ENCODE measurements at places on chromosomes 16 and 17.

GRCh38 chr16:57445510-57445909 is 1.7 kb downstream of the CIAPIN1 start:
- DNase-seq = no peak

- no peak for DNase-seq
Observed at GRCh38 chr17:81165246-81166032, at the start of gene PVALEF. PVALEF (plus strand) TSS chr17:81165507; CDS start chr17:81181227, 15,720 bp downstream.

GRCh38 chr16:73092236-73092781 is 44.4 kb upstream of the ZFHX3 start:
- no peak for DNase-seq

DNA sequence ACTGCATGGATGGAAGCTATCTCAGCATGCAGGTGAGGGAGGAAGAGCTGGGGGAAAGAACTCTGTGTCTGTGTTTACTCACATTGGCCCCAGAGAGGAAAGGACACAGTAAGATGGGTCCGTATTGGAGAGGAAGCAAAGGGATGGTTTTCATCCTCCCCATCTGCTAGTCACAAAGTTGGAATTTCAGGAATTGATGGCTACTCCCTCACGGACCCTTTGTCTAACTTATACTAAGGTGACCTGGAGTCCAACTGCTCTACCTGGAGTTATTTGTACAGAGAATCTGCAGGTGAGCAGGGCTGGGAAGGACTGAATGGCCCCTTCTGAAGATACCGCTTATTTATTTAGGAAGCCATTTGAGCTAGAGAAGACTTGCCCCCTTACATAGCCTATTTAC is 55.1 kb downstream of the WNT3 start:
- no peak for DNase-seq

GRCh38 chr17:28615260-28615940 is 1.4 kb upstream of the RSKR start:
- no peak for DNase-seq

DNA sequence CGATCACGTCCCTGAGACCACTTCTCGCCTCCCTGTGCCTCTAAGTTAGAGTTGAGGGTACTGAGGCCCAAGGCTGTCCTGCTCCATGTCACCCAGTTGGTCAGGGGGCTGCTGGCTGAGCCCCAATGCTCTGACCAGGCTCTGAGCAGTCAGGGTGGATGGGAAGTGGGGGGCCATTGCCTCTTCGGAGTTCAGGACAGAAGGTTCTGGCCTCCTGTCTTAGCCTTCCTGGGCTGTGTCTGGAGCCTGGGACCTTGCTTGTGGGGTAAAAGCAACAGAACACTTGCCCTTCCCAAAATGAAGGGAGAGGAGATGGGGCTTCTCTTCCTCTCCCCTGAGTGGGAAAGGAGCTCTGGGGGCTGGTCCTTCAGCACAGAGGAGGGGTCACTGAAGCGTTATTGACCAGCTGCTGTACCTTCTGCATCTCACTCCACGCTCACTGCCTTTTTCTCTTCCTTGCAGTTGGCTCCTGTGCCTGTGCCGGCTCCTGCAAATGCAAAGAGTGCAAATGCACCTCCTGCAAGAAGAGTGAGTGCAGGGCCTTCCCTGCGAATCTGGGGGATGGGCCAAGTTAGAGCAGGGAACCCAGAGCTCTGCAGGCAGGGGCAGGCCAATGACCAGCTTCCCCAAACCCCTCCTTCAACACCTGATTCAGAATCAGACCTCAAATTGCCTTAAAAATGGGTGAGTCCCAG is 580 bp downstream of the MT1X start:
- DNase-seq = no peak

DNA sequence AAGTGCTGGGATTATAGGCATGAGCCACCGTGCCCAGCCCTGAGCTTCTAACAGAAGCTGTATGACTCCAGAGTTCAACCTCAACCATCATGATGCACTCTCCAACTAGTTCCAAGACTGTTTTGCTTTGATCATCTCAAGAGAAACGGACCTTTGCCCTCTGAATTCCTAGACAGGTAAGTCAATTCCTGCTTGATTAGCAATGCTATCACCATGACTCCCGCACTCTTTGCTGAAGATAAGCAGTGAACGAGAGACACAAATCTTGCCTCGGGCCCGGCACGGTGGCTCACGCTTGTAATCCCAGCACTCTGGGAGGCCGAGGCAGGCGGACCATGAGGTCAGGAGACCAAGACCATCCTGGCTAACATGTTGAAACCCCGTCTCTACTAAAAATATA is 22.2 kb downstream of the ANKFY1 start:
- DNase-seq = no peak

DNA sequence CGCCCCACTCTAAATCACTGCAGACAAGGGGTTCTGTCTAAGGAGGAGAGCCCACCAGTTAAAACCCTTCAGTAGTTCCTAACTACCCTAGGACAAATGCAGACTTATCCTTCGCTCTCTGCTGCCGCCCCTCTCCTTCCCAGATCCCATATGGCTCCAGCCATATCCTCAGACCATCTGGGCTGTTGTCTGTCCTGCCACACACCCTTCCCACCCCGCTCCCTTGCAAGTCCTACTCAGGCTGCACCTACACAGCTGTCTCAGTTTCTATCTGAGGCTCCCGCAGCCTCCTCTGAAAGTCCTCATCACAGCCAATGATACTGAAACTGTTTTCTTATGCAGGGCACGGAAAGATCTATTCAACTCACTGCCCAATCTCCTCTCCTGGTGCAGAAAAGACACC is 720 bp upstream of the BCKDK start:
- DNase-seq = no peak

DNA sequence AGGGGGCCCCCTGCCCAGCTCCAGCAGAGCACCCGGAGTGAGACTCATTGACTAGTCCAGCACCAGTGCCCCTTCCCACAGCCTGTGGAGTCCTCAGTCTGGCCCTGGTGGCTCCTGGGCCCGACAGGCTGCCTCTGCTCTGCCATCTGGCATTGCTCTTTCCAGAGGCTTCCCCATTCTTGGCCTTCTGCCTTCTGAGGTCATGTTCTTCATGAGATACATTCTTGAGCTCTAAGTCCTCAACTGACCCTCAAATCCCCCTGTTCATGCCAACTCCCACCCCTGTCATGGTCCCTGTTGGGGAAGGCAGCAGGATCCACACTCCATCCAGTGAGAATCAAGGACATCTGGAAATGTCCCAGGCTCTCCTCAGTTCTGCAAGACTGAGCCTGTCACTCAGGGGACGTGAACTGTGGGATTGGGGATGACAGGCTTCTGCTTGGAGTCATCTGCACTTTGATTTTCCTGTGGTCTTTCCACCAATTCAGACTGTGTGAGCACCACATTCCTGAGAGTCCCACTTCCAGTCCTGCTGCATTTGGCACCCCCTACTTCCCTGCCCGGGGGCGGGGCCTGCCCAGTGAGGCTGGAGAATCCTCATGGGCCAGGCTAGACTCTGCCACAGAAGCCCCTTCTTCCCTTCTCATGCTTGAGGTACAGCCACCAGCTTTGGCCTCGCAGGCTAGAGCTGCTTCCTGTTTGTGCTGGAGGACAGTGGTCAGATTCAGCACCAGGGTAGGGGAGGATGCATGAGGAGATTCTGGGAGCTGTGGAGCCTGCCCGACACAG is 2.7 kb downstream of the TRPV2 start:
- no peak for DNase-seq

DNA sequence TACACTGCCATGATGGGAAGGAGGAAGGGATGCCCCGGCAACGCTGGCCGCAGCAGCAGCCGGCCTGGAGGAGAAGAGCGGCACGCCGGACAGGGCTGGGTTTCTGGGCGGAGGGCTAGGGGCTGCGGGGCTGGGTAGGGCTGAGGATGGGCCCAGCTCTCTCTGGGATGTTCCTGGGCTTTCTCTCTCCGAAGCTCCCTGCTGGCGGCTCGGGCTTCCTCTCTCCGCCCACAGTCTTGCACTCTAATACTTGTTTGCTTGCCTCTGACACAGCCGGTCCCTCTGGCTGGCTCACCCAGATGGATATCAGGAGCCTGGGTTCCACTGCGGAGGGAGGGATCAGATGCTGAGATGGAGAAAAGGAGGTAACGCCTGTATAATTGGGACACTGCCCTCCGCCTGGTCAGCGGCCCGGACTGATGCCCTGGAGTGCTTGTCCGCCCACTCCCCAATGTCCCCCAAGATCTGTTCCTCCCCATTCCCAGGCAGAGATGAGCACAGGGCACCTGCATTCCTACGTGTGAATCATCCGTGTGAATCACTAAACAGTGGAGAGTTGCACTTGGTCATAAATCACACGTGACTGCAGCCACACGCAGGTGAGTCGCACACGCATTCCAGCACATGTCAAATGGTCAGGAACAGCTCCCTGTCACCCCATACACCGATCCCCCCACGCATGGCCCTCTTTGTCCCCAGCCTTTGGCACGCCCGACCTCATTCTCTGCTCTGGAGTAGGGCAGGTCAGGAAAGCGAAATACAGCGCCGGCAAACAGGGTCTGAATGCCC is at the start of gene ALOXE3:
Gene ALOXE3 (minus strand): TSS at position 535 of the 789 bp plus-strand sequence. CDS start 524 bp downstream, at position 11.
- peak; percentile 72 for DNase-seq

GRCh38 chr16:17512636-17513220 is 42.0 kb upstream of the XYLT1 start:
- DNase-seq = no peak

DNA sequence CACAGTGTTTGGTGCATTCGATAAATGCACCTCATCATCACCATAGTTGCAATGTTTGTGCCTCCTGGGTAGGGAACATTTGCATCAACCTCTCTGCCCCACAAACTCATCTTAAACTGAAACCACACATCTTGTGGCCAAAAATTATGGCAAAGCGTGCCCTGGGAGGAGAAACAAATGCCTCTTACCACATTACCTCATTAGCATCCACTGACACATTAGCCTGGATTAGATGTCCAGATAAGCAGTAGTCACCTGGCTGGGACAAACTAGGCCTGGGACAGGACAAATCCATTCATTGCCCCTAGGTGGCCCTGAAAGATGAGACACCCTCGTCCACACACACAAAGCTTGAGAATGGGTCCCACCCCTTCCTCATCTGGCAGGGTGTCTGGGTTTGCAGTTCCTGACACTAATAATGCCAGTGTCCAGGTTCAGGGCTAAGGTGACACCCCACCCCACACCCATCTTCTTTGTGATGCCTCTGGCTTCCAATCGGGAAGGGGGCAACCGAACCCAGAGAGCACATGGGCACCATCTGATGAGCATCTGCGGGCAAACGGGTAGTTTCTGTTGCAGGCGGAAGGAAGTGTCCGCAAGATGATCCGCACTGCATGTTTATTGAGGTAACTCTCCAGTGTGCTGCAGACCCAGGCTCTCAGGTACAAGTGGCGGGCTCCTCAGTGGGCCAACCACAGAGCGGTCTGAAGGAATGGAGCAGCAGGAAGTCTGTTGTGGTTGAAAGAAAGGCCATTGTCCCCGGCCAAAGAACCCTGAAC is 8.6 kb downstream of the XYLT1 start:
- DNase-seq = no peak

GRCh38 chr17:56521414-56522141 is 71.9 kb upstream of the NOG start:
- DNase-seq = no peak

DNA sequence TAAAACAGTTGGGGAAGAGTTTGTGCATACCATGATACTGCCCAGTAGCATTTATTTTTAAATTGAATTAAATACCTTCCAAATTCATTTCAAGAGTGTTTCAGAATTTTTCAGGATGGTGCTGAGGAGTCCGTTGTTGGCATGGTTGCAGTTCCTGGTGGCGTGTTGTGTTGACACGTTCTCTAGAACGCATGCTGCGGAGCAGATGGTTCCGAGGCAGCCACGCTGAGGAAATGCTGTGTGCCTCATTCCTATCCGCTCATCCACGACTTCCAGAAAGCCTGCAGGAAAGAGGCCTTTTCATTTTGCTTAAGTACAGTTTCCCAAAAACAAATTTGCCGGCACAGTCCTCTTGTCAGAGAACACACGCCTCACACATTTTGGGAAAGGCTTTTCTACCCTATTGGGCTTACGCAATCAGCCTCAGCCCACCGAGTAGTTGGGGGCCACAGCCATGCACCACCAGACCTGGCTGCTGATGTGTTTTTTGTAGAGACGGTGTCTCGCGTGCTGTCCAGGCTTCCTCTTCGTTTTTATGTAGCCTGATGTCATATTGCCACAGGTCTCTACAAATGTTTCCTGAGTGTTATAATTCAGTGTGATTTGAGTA is 32.1 kb upstream of the IL17C start:
- DNase-seq = no peak

- no peak for DNase-seq
Observed at GRCh38 chr17:57892820-57893595, 43.2 kb upstream of the MRPS23 start.

DNA sequence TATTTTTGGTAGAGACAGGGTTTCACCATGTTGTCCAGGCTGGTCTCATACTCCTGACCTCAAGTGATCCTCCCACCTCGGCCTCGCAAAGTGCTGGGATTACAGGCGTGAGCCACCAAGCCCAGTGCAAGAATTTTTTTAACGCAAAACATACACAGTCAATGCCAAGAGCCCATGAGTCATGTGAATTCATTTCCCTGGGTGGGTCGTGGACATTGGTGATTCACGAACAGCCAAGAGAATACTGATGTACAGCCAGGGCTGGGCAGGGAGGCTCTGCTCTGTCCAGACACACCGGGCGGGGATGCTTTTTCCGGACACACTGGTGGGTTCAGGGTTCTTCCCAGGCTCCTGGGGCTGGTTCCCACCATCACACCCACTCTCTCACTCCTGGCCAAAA is 17.7 kb downstream of the SLC38A8 start:
- DNase-seq = no peak

GRCh38 chr16:50696575-50697420 is 3.4 kb downstream of the NOD2 start:
- DNase-seq = no peak

GRCh38 chr16:53844804-53845203 is 140.8 kb downstream of the FTO start:
- DNase-seq = no peak

DNA sequence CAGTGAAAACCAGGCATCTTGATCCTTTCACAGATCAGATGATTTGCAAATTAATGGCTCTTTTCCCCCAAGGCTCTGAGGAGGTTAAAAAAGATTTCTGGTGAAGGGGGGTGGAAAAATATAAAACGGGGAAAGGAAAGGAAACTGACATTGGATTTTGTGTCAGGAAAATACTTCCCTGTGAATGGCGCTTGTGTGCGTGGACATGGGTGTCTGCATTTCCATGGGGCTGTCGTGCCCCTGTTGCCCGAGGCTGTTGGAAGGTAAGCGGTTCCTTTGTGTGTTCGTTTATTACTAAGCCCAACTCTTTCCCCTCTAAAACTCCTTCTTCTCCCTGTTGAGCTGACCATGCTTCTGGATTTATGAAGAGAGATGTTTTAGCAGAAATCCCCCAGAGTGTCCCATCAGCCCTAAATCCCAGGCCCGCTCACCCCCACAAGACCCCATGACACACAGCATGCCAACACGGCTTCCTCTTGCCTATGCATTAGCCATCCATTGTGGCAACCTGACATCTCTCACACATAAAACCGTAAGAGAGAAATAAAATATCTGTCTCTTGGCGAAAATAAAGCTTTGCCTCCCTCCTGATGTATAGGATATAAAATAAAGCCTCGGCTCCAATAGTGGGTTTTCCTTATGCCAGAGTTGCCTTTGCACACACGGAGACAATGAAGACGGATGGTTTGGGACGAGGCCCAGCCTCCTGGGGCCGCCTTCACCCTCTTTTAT is 7.3 kb upstream of the LHX1 start:
- DNase-seq = no peak

Measured in SK-N-SH (cell line).